ENCODE measurements at places on chromosomes 5 and 9. TPM values are rescaled to one million over a fixed set of nuclear protein-coding genes. Genes with fewer than 3 reads are reported as not detected.

- no peak for DNase-seq
These were observed 737 bp downstream of the SLC1A3 start for GRCh38 chr5:36607114-36607571.

GRCh38 chr9:109113892-109114609 is 5.7 kb downstream of the TMEM245 start:
- DNase-seq: no peak

DNA sequence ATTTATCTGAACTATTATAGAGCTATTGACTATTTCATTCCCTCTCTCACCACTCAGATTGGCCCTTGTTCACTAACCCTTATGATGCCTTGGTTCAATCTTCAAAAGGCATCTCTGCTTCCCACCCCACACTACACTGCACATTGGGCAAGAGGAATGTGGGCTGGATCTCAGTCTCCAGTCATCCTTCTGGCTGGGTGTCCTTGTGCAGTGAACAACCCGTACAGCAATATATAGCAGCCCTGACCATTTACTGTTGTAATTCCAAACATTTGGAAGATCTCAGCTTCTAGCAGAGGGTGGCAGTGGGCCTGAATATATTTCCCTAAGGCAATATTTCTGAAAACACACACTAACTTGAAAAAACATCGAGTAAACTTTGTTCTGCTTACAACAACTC is 199.2 kb upstream of the GDNF start:
- DNase-seq: no peak

DNA sequence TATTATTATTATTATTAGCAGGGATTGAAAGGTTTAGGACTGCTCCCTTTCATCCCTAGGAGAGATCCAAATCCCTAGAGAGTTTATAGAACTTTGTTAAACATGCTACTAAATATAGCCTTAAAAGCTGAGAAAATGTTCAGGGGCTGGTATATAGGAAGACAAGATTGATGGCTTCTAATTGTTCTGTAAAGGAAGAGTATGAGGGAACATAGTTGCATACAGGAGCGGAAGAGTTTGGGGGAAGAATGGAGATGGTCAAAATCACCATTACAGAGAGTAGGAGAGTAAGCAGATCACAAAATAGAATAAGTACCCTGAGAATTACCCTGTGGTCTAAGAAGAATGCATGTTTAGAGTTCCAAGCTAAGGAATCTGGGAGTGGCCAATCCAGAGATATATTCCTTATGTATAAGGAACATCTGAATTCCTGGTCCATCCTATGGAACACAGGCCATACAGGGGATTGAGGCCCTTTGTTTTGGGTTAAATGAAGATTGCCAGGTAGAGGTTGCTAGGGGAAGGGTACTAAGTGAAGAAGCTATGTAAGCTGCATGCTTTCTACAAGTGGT is 158.0 kb upstream of the APC start:
- DNase-seq: no peak

GRCh38 chr5:97936231-97936630 is 753.2 kb upstream of the RIOK2 start:
- no peak for DNase-seq

GRCh38 chr5:82129723-82130285 is 148.3 kb downstream of the RPS23 start:
- no peak for DNase-seq

GRCh38 chr9:91245431-91246313 is 116.0 kb downstream of the AUH start:
- DNase-seq: no peak

GRCh38 chr5:171436804-171437285 is 17.4 kb downstream of the FGF18 start:
- no peak for DNase-seq

DNA sequence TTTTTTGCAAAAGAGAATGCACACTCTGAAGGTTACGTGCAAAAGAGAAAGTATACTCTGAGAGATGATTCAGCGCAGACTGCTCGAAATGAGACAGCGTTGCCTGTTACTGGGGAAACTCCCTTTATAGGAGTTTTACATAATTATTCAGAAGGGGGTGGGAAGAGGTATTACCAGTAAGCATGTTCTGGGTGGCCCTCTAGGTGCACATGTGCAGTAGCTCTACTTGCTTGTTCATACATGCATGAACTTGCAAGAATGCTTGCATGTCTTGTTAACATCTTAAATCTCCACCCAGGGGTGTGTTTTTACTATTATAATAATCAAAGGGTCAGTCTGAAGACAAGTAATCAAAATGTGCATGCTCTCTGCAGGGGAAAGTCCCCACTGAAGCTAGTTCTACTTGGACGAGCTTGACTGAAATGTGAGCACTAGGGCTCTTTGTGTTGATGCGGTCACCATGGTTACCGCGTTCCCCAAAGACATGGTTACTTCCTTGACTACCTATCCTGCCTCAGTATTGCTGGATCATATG is 75.5 kb downstream of the SGCD start:
- no peak for DNase-seq

GRCh38 chr5:170143710-170144109 is 38.0 kb downstream of the FOXI1 start:
- DNase-seq: no peak

GRCh38 chr5:34835664-34836063 is 3.3 kb upstream of the TTC23L start:
- DNase-seq: no peak

DNA sequence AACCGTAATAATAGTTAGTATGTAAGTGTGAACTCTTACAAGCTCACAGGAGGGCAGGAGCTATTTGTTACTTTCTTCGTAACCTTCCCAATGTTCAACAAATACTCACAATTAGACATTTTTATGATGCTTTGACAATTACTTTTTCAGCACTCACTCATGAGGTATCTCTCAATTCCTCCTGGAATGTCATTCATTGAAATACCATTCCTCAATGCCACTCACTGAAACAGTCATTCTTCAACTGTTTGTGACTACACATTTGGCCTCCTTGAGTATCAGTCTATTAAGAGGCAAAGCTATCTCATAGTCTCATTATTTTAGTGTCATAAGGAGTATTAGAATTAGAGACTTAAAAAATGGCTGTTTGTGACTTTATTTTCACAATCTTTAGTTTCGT is 734.1 kb upstream of the DMAC1 start:
- no peak for DNase-seq

DNA sequence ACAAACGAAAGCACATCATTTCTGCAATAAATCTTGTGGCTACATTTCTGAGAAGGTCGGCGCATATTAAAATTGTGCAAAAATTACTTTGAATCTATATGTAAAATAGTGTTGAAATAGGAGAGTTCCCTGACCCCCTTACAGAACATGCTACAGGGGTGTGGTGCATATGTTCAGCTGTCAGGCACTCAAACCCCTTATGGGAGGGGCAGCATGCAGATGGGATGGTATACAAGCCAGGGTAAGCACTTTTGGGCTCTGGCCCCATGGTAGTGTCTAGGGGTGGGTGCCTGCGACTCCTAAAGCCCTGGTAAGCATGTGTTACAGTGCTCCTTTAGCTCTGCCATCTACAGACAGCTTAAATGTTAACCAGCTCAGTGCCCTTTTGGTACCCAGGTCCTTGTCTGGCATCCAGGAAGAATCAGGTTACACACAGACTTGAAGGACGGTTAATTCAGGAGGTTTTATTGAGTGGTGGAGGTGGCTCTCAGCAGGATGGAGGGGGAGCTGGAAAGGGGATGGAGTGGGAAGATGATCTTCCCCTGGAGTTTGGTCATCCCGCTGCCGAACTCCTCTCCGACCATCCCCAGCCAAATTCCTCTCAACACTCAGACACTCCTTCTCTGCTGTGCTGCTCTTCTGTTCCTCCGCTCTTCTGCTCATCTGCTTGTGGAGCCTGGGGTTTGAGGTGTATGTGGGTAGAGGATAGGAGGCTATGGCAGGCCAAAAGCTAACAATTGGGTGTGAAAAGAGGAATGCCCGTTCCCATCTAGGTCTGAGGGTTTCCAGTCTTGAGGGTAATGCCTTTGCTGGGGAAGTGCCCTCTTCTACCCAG is 84.6 kb upstream of the RASEF start:
- DNase-seq: no peak

- DNase-seq: no peak
These were observed at the start of gene LCP2 for GRCh38 chr5:170297589-170298462. Gene LCP2, minus strand, starts transcription at chr5:170297777. Its CDS starts 166 bp downstream, at chr5:170297611.

GRCh38 chr5:131751506-131751905 is 45.3 kb downstream of the FNIP1 start:
- no peak for DNase-seq

- DNase-seq: no peak
These were observed 4.9 kb downstream of the LCN2 start for GRCh38 chr9:128153947-128154695.

GRCh38 chr5:175663186-175664184 is 5.6 kb downstream of the HRH2 start:
- DNase-seq: no peak

- no peak for DNase-seq
These were observed 200.8 kb upstream of the MEF2C start for GRCh38 chr5:89083791-89084190.

- DNase-seq: peak; percentile 74
These were observed 61.8 kb downstream of the PFDN1 start for GRCh38 chr5:140240987-140241706.

GRCh38 chr5:172773481-172774469 is 2.8 kb upstream of the DUSP1 start:
- no peak for DNase-seq

- no peak for DNase-seq
These were observed 6.1 kb downstream of the IL13 start for GRCh38 chr5:132663771-132664695.

GRCh38 chr5:105907016-105907415 is 1763.7 kb downstream of the EFNA5 start:
- no peak for DNase-seq

Gene SREK1
- total RNA-seq: 82.9 TPM

Gene FEM1C
- total RNA-seq: 26.8 TPM

Gene ACTBL2
- total RNA-seq: not detected

Gene ZFP37
- total RNA-seq: 2.3 TPM

Gene NRG2
- 0.46 TPM for total RNA-seq

Gene SHB
- total RNA-seq: 20.2 TPM

Gene FBN2
- 73.7 TPM for total RNA-seq

Gene SPATA31A3
- total RNA-seq: not detected

Gene NOL6
- total RNA-seq: 41.6 TPM

Gene SPINK5
- not detected for total RNA-seq

Gene SOX30
- total RNA-seq: not detected

Measured in pulmonary artery endothelial cell (primary cell).